ENCODE measurements at places on chromosomes 12 and 14.
A peak's percentile ranks its signal among the peaks of the same experiment; 100 is the strongest.

DNA sequence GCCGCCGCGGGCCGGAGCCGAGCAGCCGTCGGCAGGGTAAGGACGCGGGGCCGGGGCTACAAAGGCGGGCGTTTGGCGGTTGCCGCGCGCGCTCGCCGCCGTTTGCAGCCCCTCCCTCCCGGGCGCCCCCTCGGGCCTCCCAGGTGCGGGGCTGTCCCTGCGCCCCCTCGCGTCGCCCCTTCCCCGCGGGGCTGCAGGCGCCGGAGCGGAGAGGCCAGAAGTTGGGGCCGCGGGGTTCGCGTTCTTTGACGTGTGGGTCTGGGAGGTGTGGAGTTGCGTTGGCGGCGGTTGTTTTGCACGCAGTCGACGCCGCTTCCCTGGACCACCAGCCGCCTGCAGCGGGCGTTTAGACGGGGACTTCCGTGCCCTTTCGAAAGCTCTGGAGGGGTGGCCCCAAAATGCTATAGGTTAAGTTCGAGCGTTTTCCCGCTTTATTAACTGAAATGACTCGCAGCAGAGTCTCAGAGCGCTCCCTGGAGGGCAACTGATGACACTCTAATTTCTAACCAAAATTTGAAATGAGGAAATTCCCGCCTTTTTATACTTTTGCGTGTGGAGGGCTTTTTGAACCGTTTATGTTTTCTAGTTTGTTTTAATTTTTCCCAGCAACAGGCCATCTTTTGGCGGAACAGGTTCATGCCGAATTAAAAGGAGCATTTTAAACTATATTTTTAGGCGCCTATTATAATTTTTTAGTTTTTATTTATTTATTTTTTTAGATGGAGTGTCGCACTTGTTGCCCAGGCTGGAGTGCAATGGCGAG lies 902 bp downstream of the TMPO start:
- DNase-seq, result peak; percentile 60

- DNase-seq, result no peak
Observed at GRCh38 chr12:11756523-11756922, 107.0 kb downstream of the ETV6 start.

DNA sequence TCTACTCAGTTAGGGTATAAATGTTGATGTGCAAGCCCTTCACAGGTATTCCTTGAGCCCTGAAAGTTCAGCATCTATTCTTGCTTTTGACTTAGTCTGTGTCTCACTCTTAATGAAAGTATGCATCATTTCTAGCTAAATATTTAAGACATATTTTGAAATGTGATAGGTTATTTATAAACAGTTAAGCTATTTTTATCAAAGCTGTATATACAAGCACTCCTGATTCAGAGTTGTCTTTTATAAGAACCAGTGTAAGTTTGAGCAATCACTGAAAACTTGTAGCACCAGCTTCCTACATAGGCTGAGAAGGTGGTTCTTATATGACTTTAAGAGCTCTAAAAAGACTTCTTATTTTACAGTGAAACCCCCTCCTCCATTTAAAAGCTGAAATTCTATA lies 98.6 kb downstream of the MYF5 start:
- no peak for DNase-seq

DNA sequence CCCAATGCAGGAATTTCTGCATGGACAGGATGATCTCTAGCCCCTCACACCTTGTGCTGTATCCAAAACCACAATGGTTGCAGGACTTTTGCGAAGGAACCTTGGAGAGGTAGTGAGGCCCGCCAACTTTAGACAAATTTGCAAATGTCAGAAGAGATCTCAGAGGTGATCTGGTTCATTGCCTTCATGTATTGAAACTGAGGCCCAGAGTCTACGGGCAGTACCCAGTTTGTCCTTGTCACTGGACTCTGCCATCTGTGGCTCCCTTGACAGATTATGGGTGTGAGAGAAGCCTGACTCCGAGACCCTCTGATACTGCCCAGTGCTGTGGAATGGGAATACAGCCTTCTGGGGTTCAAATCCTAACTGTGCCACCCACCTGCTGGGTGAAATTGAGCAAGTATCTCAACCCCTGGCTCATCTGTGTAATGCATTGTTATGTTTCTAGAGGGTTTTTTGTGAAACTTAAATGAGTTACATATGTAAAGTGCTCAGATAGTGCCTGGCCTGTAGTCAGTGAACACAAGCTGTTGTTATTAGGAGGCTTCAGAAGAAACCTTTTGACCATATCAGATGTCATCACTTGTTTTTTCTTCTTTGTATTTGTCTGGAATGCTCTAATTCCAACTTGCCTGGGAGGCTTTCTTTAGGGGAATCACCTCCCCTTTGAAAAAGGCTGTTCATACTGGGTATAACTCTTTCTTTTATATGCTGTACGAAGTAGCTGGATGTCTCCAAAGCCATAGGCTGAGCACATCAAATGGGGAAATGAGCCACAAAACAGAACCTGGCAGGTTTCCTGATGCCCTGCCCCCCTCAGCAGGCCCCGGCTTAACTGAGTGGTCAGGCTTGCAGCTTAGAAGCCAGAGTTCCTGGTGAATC lies 71.4 kb upstream of the SRSF5 start:
- no peak for DNase-seq

- no peak for DNase-seq
Observed at GRCh38 chr12:83010169-83010804, 323.6 kb downstream of the TMTC2 start.

DNA sequence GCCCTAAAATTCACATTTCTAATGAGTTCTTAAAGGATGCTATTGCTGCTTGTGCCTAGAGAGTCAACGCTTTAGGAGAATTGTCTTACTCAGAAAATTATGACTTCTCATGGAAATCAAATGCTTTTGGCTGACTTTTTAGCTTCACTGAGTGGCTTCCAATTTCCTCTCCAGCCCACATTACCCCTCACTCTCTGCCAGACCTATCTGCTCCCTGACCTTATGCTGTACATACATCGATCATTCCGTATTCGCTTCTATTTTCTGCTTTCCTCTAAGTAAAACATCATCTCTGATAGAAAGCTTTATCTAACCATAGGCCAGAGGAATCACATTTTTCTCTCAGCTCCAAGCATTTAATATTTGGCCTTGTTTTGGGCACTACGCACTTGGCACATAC lies 12.5 kb upstream of the SMCO3 start:
- DNase-seq, result no peak
